Left renal cortex interstitium (tissue), 4 donors: ENCODE measurements at places on chromosomes 3 and 15.

GRCh38 chr3:79018265-79018664, 749.5 kb downstream of the ROBO1 start:
- DNase-seq, result no peak

DNA sequence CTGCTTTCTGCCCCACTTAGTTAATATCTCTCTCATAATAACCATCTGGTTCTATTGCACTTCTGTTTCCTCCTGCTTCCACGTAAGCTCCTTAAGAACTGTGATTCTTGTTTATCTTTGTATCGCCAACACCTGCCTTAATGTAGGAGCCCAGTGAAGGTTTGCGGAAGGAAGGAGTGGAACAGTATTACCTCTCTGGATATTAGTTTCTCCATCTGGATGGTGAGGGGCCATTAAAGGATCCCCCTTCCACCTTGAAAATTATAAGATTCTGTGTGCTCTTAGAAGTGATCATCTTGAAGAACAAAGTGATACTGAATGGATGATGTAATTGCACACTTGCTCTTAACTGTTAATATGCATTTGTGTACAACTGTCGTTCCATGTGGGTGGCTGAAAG, 2.2 kb downstream of the CHRNA5 start:
- DNase-seq, result no peak

GRCh38 chr3:64921281-64922065, 233.7 kb upstream of the ADAMTS9 start:
- no peak for DNase-seq

- no peak for DNase-seq
Observed at GRCh38 chr3:16885593-16886302, 993 bp downstream of the PLCL2 start.

DNA sequence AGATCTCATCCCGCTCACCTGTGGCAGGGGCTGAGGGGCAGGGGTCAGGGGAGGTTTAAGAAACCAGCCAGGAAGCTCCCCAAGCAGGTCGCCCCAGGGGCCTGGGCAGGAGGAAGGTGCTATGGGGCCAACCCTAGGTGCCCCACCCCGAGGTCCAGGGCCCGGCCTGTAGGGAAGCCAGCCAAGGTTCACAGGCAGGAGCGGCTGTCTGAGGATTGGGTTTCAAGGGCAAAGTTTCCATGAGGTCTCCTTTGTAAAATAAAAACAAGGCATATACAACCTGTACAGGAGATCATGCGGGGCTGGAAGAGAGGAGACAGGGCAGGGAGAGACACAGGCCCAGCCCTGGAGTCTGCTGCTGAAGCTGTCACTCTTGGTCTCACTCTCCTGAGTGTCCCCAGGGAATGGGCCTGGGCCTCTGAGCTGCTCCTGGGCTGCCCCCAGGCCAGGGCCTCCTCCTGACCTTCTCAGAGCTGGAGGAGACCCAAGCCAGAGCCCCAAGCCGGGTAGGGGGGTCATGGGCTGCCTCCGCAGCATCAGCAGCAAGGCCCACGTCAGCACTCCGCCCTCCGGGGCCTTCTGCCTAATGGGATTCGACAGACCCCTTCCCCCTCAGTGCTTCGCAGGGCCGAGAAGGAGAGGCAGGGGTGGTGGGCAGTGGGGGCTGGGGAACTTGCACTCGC, 5.5 kb downstream of the CPLX3 start:
- DNase-seq, result no peak

GRCh38 chr15:80970018-80970657, 19.5 kb downstream of the MESD start:
- no peak for DNase-seq

DNA sequence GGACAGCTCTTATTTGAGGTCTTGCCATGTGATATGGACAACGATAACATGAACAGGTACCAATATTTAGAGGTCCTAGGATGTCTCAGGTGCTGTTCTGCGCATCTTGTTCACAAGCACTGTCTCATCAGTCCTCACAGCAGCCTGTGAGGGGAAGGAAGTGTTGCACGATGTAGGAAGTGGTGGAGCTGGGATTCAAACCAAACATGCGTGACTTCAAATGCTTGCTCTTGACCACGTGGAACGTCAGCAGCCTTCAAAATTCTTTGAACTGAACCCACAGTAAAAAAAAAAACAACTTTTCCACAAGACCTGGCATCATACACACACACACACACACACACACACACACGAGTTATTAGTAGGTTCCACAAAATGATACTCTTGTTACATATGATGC, 153.4 kb upstream of the SMAD3 start:
- no peak for DNase-seq

- no peak for DNase-seq
Observed at GRCh38 chr15:93047621-93048425, 41.2 kb downstream of the RGMA start.

- DNase-seq, result no peak
Observed at GRCh38 chr3:142057331-142057725, 92.0 kb downstream of the TFDP2 start.

- no peak for DNase-seq
Observed at GRCh38 chr3:172929451-172929850, 178.9 kb downstream of the ECT2 start.

DNA sequence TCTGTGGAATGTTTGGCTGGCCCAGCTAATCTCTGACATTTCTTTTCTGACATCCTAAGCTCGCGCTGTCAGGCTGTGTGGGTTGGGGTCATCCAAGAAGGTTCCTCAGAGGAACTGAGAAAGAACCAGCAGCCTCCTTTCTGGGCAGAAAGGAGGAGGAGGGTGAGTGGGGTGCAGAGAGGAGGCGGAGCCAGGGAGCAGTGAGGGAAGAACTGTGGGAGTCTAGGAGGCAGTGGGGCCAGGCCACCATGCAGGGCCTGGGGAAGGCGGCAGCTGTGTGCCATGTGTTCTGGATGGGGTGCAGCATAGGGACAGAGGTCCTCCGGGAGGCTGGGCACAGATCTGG, 5.3 kb downstream of the SEMA7A start:
- DNase-seq, result no peak

DNA sequence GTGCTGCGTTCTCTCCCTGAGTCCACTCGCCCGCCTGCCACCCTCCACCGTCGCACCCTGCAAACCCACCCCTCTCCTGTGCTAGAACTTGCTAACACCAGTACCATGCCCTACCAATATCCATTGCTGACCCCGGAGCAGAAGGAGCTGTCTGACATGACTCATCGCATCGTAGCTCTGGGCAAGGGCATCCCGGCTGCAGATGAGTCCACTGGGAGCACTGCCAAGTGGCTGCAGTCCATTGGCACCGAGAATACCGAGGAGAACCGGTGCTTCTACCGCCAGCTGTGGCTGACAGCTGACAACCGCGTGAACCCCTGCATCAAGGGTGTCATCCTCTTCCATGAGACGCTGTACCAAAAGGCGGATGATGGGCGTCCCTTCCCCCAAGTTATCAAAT, 4.9 kb upstream of the ALAS1 start:
- DNase-seq, result no peak

GRCh38 chr3:134699721-134700120, 48.9 kb upstream of the KY start:
- no peak for DNase-seq

DNA sequence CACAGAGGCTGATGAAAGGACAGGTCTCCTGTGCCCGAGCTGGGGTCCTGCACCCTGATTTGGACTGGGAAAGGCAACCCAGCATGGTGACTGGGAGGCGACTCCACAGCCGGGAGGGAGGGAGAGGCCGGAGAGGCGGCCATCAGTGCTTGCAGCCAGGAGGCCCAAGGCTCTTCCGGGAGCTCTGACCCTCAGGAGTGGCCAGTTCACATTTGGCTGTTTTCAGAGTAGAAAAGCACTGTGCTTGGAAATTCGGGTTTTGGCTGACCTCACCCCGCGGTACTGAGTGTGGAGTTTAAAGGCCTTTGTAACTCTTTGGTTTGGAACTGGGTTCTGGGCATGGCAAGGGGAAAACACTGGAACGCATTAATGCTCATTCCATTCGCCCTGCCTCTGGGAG, 31.9 kb downstream of the SMAD6 start:
- no peak for DNase-seq

DNA sequence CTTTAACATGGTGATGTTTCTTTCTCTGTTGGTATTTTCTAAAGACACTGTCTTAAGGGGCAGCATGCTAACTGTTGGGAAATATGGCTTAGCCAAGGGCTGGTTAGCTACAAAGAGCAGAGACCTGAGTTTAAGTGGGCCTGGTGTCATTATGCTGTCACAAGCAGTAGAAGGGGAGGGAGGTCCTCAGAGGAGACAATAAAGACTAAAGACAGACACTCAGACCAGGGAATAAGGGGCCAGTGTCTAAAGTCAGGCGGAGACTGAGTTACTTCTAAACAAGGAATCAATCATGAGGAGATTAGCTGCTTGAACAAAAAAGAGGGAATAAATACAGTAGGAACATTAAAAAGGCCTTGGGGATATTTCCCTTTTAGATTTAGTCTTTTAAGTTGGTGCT, 142.7 kb upstream of the DPPA4 start:
- no peak for DNase-seq

- DNase-seq, result no peak
Observed at GRCh38 chr15:76330080-76330680, 6.4 kb upstream of the ISL2 start.

- no peak for DNase-seq
Observed at GRCh38 chr15:89115547-89115946, 27.3 kb downstream of the ABHD2 start.

- DNase-seq, result no peak
Observed at GRCh38 chr3:97684490-97684889, 80.1 kb upstream of the ARL6 start.

- no peak for DNase-seq
Observed at GRCh38 chr3:172303181-172303580, 145.1 kb downstream of the GHSR start.

DNA sequence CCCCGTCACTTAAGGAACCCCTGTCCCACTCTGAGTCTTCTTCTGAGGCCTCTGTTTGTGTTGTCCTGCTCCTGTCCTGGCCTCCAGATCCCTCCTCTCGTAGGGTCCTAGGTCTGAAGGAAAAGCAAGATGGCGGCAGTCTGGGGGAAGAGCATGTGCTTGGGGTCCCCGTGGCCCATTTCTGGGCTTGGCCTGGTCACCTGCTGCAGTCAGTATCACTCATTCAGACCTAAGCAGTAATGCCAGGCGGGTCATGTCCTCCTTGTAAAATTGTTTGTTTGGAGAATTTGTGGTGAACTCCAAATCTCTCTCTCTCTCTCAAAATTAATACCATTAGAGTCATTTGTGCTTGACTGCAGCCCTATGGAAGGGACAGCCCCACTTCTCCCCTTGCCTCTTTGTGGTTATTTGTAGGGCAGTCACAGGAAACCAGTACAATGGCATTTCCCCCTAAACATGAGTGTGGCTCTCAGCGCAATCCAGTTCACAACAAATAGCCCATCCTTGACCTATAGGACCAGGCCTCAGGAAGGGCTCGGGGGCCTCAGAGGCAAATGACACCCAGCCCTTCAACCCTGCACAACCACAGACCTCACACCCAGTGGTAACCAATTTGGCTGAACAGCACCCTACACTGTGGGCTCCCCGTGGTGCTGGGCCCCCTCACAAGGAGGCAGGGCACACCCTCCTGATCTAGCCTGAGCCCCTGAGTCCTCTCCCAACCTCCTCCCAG, 173.5 kb downstream of the OR4M2 start:
- DNase-seq, result no peak

- no peak for DNase-seq
Observed at GRCh38 chr3:128864351-128864811, 15.0 kb upstream of the ACAD9 start.

GRCh38 chr3:50204804-50205412, at the start of gene SLC38A3:
Gene SLC38A3 (plus strand): TSS chr3:50205271. CDS start chr3:50214200, 8,929 bp downstream.
- DNase-seq, result no peak

GRCh38 chr15:40287505-40287904, 4.6 kb upstream of the ANKRD63 start:
- DNase-seq, result no peak
